Ovary (tissue), 10 donors: ENCODE measurements at places on chromosomes 2 and 18. TPM values are rescaled to one million over a fixed set of nuclear protein-coding genes. Genes with fewer than 3 reads are reported as not detected.

DNA sequence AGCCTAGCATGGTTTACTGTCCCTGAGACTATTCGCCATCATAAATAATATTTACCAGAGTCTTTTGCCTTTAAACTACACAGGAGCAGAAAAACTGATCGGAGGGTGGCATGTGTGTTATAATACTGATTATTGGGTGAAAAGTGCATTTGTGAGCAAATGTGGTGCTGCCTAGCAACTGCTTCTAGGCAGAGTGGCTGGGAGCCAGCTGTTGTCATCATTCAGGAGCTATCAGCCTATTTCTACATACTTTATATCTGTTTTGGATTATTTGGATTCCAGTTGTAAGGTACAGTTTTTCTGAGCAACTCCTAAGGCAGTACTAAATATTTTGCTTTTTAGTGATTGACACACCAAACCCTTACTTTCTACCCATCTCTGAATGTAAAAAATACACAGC is 75.0 kb upstream of the MSTN start:
- H3K4me1 ChIP-seq: no peaks in the 10 kb centered on the region
- no peak for DNase-seq
- no peak overlapping the region for H3K27ac ChIP-seq
- no peaks in the 10 kb centered on the region for H3K36me3 ChIP-seq
- no peak overlapping the region for H3K4me3 ChIP-seq

The OTOS gene
- total RNA-seq: not detected

The NT5DC4 gene
- total RNA-seq: not detected

DNA sequence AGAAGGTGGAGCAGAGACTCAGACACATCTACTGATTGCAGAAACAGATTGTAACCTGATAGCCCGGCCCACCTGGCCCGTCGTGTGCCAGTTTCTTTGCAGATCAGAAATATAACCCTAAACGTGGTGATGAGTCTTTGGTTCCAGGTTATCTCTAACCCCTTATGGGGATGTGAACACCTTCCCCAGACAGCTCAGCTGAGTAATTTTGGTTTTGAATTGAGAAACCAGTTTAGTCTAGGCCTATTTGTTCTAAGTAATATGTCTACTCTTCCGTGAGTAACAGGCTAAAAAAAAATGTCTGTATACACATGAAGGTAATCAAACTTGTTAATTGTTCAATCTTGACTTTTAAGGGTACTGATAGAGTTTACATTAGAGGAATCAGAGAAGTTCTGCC is 35.7 kb downstream of the RASGRP3 start:
- H3K4me3 ChIP-seq: no peak overlapping the region
- H3K4me1 ChIP-seq: no peaks in the 10 kb centered on the region
- no peaks in the 10 kb centered on the region for H3K36me3 ChIP-seq
- DNase-seq: no peak
- H3K27me3 ChIP-seq: no peaks in the 10 kb centered on the region
- H3K27ac ChIP-seq: no peak overlapping the region

GRCh38 chr2:101327863-101328394 is 19.4 kb upstream of the RNF149 start:
- no peak for DNase-seq
- no peak overlapping the region for H3K4me3 ChIP-seq
- no peaks in the 10 kb centered on the region for H3K4me1 ChIP-seq
- H3K36me3 ChIP-seq: no peaks in the 10 kb centered on the region
- H3K27me3 ChIP-seq: no peaks in the 10 kb centered on the region

The RAB17 gene
- total RNA-seq: 4.9 TPM

DNA sequence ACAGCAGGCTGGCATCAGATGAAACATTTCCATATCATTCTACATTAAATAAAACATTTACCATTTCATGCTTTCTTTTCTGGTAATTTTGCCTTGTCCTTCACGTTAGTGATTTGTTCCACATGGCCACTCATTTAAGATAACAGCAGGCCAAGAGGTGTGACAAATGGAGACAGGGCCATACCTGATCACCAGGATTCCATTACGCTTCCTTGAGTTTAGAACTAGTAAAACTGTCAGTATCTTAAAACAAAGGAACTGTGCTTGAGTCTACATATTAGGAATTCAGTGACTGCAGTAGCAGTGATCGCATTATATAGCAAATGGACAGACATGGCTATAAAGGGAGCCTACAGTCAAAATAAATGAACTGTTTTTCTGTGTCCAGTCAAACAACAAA is 155.1 kb upstream of the FSHR start:
- H3K4me1 ChIP-seq: no peaks in the 10 kb centered on the region
- H3K36me3 ChIP-seq: no peaks in the 10 kb centered on the region
- DNase-seq: no peak
- no peaks in the 10 kb centered on the region for H3K27me3 ChIP-seq
- no peak overlapping the region for H3K27ac ChIP-seq

- H3K4me1 ChIP-seq: peaks cover 6% of the 10 kb centered on the region
- no peak overlapping the region for H3K27ac ChIP-seq
- no peaks in the 10 kb centered on the region for H3K27me3 ChIP-seq
- no peak for DNase-seq
Observed at GRCh38 chr2:64328415-64328722, 125.6 kb upstream of the LGALSL start.

- no peak for DNase-seq
- peaks cover 6% of the 10 kb centered on the region for H3K4me1 ChIP-seq
- no peaks in the 10 kb centered on the region for H3K27me3 ChIP-seq
Observed at GRCh38 chr18:25287106-25287505, 64.9 kb downstream of the ZNF521 start.

- no peaks in the 10 kb centered on the region for H3K4me1 ChIP-seq
- DNase-seq: no peak
- H3K36me3 ChIP-seq: no peaks in the 10 kb centered on the region
- no peak overlapping the region for H3K27ac ChIP-seq
- no peaks in the 10 kb centered on the region for H3K27me3 ChIP-seq
- no peak overlapping the region for H3K4me3 ChIP-seq
Observed at GRCh38 chr2:187207126-187207525, 240.9 kb downstream of the CALCRL start.

The KIAA2012 gene
- total RNA-seq: not detected

DNA sequence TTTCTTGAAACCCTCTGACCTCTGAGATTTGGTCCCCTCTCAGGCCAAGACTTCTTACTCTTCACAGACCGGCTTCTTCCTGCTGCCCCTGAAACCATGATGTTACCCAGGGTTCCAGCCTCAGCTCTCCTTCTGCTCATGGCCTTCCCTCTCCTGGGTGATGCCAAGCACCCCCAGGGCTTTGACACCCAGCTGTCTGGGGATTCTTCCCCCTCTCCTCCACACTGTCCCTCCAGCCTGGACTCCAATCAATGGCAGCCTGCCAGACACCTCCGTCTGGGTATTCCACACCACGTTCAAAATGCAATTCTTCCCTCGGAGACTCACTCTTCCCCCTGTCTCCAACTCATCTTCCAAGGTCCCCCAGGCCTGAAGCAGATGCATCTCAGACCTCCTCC is 25.0 kb downstream of the SPP2 start:
- H3K4me3 ChIP-seq: no peak overlapping the region
- H3K4me1 ChIP-seq: no peaks in the 10 kb centered on the region
- no peak overlapping the region for H3K27ac ChIP-seq

DNA sequence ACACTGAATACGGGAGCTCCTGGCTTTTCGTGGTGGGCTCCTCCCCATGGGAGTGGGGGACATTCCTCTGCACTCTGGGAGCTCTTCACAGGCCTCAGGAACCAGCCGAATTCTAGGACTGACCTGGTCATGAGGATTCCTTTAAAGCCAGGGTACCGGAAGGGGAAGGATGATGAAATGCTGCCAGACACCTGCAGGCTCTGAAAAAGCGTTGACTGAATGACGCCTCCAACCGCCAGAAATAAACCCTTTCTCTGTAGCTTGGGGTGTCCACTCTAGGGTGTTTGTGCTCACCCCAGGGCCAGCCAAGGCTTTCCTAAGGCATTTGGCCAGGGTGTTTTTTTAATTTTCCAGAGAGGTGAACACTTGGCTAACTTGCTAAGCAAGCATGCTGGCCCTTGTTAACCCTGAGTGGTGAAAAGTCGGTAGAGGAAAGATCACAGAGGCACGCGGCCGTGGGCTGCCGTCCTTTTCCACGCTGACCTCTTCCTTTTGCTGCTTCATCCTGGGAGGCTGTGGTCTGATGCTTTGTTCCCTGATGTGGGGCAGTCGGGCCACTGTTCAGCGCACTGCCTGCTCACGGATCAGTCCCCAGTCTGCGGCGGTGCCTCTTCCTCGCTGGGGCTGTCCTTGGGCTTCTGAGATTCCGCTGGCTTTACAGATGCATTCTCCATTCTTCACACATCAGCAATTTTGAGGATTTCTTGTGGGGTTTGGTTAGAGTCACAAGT is 32.0 kb downstream of the IMPA2 start:
- H3K36me3 ChIP-seq: no peaks in the 10 kb centered on the region
- H3K4me3 ChIP-seq: no peak overlapping the region
- DNase-seq: no peak
- peaks cover 6% of the 10 kb centered on the region for H3K4me1 ChIP-seq
- no peaks in the 10 kb centered on the region for H3K27me3 ChIP-seq

- no peak for DNase-seq
- no peaks in the 10 kb centered on the region for H3K36me3 ChIP-seq
- H3K4me1 ChIP-seq: no peaks in the 10 kb centered on the region
Observed at GRCh38 chr2:110837446-110838409, 105.4 kb downstream of the ACOXL start.

DNA sequence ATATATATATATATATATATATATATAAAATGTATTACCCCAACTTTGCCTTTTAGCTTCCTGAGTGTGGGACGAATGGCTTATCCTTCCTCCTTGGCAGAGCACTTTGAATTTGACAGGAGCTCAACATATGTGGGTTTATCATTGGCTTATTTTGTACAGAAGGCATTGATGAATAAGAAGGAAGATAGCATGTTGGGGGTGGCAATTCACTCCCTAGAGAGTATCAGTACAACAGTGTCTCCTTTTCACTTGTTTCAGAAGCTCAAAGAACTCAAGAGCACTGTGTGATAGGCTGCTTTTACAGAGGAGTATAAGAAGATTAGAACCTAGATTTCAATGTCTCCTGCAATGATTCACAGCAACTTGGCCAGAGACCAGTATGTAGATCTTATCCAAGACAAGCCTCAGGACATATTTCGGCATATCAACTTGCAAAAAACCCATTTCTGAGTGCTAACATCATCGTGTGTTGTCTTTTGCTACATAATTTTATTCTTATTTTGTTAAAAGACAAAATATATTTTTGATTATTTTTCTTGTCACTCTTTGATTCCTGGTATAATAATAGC is 345.8 kb downstream of the SOCS6 start:
- H3K27me3 ChIP-seq: no peaks in the 10 kb centered on the region
- no peaks in the 10 kb centered on the region for H3K4me1 ChIP-seq
- no peak overlapping the region for H3K4me3 ChIP-seq
- no peaks in the 10 kb centered on the region for H3K36me3 ChIP-seq
- no peak overlapping the region for H3K27ac ChIP-seq
- DNase-seq: no peak

GRCh38 chr2:13821255-13821880 is 811.1 kb upstream of the LRATD1 start:
- H3K36me3 ChIP-seq: no peaks in the 10 kb centered on the region
- no peak overlapping the region for H3K4me3 ChIP-seq
- no peaks in the 10 kb centered on the region for H3K27me3 ChIP-seq
- peaks cover 6% of the 10 kb centered on the region for H3K4me1 ChIP-seq
- H3K27ac ChIP-seq: no peak overlapping the region

- no peaks in the 10 kb centered on the region for H3K4me1 ChIP-seq
- no peaks in the 10 kb centered on the region for H3K36me3 ChIP-seq
- peak; percentile 87 for DNase-seq
Observed at GRCh38 chr18:21955757-21956652, 213.4 kb upstream of the GATA6 start.

- DNase-seq: no peak
- no peaks in the 10 kb centered on the region for H3K4me1 ChIP-seq
- no peaks in the 10 kb centered on the region for H3K27me3 ChIP-seq
- no peaks in the 10 kb centered on the region for H3K36me3 ChIP-seq
Observed at GRCh38 chr18:4758980-4759379, 303.9 kb upstream of the DLGAP1 start.

GRCh38 chr2:179558010-179558934 is 293.6 kb upstream of the SESTD1 start:
- H3K4me1 ChIP-seq: no peaks in the 10 kb centered on the region
- no peak overlapping the region for H3K4me3 ChIP-seq
- DNase-seq: no peak
- H3K27me3 ChIP-seq: no peaks in the 10 kb centered on the region
- H3K27ac ChIP-seq: no peak overlapping the region

GRCh38 chr2:5473635-5474034 is 218.5 kb upstream of the SOX11 start:
- H3K4me1 ChIP-seq: no peaks in the 10 kb centered on the region
- no peak overlapping the region for H3K4me3 ChIP-seq
- H3K27ac ChIP-seq: no peak overlapping the region

The ZNF521 gene
- 43.0 TPM for total RNA-seq

- H3K27ac ChIP-seq: no peak overlapping the region
- H3K4me3 ChIP-seq: no peak overlapping the region
- DNase-seq: no peak
- no peaks in the 10 kb centered on the region for H3K27me3 ChIP-seq
- no peaks in the 10 kb centered on the region for H3K4me1 ChIP-seq
- H3K36me3 ChIP-seq: no peaks in the 10 kb centered on the region
Observed at GRCh38 chr2:160076914-160077313, 14.5 kb upstream of the PLA2R1 start.

GRCh38 chr2:47295131-47295980 is 107.6 kb upstream of the MSH2 start:
- no peak overlapping the region for H3K4me3 ChIP-seq
- H3K27me3 ChIP-seq: no peaks in the 10 kb centered on the region
- H3K27ac ChIP-seq: no peak overlapping the region

GRCh38 chr2:121202541-121203310 is 82.3 kb downstream of the TFCP2L1 start:
- H3K27me3 ChIP-seq: no peaks in the 10 kb centered on the region
- no peaks in the 10 kb centered on the region for H3K4me1 ChIP-seq
- H3K27ac ChIP-seq: no peak overlapping the region
- H3K4me3 ChIP-seq: no peak overlapping the region

DNA sequence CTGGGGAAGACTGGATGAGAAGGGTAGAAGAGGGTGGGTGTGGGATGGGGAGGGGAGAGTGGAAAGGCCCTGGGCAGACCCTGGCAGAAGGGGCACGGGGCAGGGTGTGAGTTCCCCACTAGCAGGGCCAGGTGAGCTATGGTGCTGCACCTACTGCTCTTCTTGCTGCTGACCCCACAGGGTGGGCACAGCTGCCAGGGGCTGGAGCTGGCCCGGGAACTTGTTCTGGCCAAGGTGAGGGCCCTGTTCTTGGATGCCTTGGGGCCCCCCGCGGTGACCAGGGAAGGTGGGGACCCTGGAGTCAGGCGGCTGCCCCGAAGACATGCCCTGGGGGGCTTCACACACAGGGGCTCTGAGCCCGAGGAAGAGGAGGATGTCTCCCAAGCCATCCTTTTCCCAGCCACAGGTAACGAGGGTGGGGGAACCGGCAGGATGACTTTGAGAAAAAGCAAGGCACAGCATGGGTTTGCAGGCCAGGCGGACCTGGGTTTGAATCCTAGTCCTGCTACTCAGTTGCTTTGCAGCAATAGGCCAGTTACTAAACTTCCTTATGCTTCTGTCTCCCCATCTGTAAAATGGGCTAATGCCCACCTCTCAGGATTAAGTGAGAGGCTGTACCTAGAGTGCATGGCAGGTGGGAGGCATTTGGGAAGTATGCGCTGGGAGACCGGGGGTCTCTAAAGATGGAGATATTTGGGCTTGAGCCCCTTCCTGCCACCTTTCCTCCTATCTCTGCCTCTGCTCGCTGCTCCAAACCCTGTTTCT is at the start of gene INHA:
INHA (plus strand) TSS at position 74 of the 765 bp plus-strand sequence; CDS start at position 139, 65 bp downstream.
- peak within 1 kb of the TSS; percentile 65 for H3K4me3 ChIP-seq
- H3K27ac ChIP-seq: peak within 1 kb of the TSS; percentile 95

GRCh38 chr2:219525533-219526232 is 11.4 kb downstream of the ASIC4 start:
- no peak overlapping the region for H3K27ac ChIP-seq
- H3K4me3 ChIP-seq: no peak overlapping the region
